RKO (cell line): ENCODE measurements at places on chromosomes 4 and X.

GRCh38 chrX:68710870-68711576 lies 63.6 kb downstream of the STARD8 start:
- peak; percentile 35 for DNase-seq

GRCh38 chr4:69831646-69832325 lies 28.2 kb downstream of the SULT1E1 start:
- DNase-seq, result no peak

DNA sequence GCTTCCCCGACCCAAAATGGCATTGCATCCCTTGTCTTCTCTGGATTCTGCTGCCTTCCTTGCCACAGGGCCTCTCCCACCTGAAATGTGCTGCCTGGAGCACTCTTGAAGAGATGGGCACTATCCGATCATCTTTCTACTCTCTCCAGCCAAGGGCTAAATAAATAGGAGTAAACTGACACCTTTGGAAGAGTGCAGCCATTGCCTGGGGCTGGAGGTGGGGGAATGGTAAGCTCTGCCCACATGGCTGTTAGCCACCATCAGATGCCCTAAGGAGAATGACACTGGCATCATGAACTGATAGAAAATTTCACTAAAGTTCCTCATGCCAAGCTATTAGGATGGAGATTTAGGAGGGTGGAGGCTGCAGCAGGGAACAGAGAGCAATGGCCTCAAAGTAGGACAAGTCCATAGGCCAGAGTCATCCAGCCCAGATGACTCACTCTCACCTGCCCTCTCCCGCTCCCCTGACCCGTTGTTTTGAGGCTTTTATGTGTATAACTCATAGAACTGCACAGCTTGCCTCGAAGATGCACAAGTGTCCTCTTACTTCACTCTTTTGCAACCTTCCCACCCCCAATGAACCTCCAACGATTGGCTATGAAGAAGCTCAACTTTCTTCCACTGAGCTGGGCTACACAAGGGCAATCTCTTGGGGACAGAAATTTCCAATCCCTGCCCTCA lies 822 bp upstream of the PFKFB1 start:
- DNase-seq, result no peak

DNA sequence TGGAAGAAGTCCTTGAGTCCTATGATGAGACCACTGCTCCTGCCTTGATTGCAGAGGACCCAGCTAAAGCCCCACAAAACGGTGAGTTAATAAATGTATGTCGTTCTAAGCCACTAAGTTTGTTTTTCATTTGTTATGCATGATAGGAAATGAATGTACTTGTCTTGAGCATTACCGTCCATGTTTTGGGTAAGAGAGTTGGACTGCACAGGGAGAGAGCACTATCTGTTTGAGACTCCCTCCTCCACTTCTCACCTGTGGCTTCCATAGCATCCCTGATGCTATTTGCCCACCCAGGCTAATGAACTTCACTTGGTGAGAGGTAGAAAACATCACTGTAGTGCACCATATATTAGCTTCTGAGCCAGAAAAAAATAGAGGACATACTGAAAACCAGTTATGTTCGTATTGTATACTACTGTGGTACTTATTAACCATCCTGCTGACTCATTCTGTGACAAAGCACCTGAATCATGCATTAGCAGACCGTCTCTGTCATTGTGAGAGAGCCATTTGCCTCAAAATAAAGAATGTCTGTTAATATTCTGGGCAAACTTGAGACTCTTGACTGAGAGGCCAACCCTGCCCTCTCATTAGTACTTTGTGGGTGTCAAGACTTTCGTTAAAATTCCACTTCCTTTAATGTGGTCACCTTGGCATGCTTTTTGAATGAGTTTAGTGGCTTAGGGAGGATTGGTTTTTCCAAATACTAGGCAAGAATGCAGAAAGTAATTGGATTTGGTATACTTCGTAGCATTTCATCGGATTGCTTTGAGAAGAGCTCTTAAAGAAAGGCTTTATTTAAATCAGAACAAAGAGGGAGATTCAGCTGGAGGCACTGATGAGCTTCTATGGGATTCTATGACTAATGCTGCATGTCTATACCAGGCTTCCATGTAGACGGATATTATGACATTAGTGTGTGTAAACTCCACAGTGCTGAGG lies 99.3 kb upstream of the GRPR start:
- peak; percentile 53 for DNase-seq

DNA sequence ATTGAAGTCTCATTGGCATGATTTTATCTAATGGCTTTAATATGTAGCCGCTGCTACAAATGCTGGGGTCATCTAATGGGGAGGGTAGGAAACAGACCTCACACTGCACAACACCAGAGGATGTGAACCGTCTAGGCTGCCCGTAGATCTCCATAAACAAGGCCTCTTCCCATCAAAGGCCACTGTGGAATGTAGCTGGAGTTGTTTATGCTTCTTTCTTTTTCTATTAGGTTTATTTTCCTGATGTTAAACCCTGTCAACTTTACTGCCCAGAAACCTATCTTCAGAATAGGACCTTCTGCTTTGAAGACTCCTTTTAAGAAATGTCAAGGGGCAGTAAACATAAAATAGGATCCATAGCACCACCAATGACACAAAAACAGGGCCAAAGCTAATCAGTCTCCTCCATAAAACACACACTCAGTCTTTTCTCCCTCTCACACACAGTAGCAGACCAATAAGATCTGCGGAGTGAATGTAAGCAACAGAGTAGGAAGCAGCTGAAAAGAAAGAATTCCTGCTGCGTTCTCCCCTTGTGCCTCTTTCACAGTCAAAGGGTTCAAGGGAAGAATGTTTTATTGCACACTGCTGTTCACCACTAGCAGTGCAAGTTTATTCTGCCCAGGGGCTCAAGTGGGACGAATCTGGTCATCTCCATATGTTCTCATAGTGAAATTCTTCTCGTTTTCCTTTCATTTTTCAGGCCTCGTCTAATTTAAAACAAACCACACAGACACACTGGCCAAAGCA lies 72.2 kb downstream of the MAML3 start:
- DNase-seq, result no peak

DNA sequence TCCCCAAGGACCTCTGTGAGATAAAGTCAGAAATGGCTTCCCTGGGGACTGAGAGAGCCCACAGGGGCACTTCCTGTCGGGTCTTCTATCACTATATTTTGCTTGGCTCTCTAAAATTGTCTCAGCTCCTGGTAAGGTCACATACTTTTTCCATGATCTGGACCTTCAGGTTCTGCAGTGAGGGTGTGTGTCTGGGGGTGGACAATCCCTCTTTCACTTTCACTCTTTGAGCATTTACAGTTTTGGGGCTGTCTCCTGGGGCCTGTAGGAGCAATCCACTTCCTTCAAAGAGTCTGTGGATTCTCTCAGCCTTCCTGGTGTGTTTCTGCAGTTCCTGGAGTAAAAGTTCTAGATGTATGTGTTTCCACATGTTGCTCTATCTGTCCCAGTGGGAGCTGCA lies 335.7 kb downstream of the FSTL5 start:
- DNase-seq, result no peak
